Activated T-helper 2 cell treated with anti-CD3 and anti-CD28 coated beads, Interferon-gamma antibody, Interleukin-2, Interleukin-4, amounts not matched to agents 10 μg/mL and 5 μg/mL and 100 μg/mL, durations not matched to agents 14 hours and 24 hours and 36 hours (primary cell): ENCODE measurements at places on chromosomes 7 and 10. TPM values are rescaled to one million over a fixed set of nuclear protein-coding genes. Genes with fewer than 3 reads are reported as not detected.

DNA sequence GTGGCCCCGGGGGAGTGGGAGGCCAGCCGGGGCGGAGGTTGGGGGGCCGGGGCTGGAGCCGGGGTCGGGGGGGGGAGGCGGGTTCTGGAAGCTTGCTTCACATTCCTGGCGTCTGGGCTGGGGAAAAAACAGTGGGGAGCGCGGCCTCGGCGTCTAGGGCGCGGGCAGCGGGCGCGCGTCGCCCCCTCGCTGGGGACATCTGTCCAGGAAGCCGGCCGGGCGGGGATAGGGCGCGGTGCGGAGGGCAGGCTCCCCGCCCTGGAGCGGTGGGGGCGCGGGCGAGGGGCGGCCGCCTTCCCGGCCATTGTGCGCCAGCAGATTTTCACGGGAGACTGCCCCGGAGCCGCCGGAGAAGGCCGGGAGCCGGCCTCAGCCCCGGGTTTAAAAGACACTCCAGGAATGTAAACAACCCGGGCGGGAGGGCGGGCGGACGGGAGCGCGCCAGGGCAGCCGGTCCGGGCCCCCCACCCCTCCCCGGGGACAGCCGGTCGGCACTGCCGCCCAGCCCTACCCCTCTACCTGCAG lies 1.4 kb downstream of the ZMIZ1 start:
- no peak for DNase-seq

DNA sequence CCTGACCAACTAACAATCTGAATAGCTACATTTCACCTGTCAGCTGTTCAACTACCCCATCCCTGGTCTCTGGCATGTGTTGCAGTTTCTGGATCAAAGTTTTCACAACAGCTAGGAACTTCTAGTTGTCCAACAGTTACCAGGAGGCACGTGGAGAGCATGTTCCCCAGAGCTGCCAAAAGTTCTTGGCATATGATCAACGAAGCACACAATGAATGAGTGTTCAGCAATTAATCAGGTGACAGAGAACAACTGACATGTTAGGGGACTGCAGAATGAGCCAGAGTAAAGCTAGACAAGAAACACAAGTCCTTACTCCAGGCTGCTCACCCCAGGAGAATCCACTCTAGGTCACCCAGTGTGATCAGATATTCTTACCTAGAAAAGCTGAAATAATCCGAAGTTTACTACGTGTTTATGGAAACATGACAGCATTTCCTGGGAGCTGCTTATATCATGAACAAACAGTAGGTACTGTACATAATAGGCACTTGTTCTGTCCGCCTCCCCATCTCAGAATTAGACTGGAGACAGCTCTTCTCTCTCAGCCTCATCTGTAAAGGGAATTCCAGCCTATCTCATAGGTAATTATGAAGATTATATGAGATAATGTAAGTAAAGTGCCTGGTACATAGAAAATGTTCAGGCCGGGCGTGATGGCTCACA lies 50.6 kb downstream of the ZNF438 start:
- no peak for DNase-seq

The CPA1 gene
- not detected in 2 replicates for total RNA-seq

The BRAT1 gene
- 39.9 and 41.9 TPM in 2 replicates for total RNA-seq

DNA sequence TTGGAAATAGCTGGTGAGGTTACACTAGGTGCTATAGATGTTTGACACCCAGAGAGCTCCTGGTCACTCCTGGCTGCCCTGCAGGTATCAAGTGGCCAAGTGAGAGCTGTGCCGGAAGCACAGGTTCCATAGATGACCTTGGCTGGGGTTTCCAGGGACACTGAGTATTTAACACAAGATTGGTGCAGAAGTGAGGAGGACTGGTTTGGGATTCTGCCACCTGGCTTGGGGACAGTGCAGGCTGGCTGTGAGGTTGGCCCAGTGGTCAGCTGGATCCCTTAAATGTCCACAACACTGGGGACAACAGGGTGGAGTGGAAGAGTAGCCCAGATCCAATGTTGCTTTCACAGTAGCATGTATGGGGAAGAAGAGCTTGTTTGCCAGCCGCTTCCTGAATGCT lies 5.3 kb upstream of the ACHE start:
- no peak for DNase-seq

The ZNF727 gene
- 0.11 and 0.18 TPM in 2 replicates for total RNA-seq

DNA sequence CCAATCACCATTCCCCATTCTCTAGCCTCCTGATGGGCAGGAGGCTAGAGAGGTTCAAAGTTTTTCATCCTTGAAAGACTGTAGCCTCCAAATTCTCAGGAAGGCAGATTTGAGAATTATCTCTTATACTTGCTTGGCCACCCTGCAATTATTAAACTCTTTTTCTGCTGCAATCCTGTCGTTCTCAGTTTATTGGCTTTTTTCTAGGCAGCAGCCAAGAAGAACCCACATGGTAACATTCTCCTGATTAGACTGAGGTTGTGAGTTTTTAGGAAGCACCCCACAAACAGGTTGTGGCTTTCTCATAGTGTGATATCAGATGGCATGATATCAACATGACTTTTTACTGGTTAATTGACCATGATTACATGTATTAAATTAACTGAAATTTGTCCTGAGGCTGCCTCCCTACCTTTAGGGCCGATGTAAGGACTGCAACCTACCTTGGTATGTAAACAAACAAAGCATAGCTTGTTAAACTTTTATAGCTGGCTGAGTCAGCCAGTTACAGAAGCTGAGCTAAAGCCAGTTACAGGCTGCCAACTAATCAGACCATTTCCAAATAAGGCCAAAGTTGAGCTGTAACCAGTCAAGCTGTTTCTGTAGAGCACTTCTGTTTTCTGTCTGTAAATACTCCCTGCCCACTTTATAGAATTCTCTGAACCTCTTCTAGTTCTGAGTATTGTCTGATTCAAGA lies 3.2 kb upstream of the ZNF248 start:
- DNase-seq: no peak

The FAM180A gene
- not detected in 2 replicates for total RNA-seq

DNA sequence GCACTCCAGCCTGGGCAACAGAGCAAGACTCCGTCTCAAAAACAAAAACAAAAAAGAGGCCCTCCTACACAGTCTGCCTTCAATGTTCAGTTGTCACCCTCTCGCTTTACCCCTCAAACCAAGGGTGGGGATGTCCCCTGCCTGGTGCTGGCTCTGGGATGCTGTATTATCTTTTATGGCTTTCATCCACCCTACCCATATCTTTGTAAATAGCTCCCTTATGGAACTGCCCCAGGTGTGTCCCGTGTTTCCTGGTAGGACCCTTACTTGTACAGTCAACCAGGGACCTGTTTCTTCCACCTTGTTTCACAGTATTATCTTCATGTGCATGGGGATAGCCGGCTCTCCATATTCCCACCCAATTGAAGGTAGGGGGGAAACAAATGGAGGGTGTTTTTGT lies 15.7 kb upstream of the LAMB1 start:
- DNase-seq: no peak

The AMZ1 gene
- 0.07 and 0.14 TPM in 2 replicates for total RNA-seq

- no peak for DNase-seq
Observed at GRCh38 chr7:159008417-159008816, 136.2 kb downstream of the VIPR2 start.
